ENCODE measurements at places on chromosomes 13 and 19.

GRCh38 chr19:46614114-46614722, 10.7 kb downstream of the PTGIR start:
- DNase-seq: no peak

DNA sequence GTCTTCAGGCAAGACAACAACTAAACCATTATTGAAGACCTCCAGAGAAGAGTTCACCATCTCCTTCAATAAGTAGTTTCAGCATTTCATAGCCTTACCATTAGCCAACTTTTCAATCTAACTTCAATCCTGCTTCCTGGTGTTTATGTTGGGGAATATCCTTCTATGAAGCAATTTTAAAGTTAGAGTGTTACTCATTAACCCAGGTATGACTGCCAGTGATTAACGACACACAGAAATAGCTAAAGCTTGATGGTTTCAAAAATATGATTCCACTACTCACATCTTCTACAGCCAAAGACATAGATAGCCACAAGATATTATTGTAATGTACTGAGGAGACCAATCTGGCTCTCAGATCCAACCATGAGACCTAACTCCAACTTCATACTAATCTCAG, 403.2 kb downstream of the EFNB2 start:
- DNase-seq: no peak

- DNase-seq: peak; percentile 25
These were observed 25.8 kb downstream of the LACC1 start for GRCh38 chr13:43905435-43906031.

GRCh38 chr13:77274126-77274525, 52.8 kb downstream of the MYCBP2 start:
- DNase-seq: no peak

DNA sequence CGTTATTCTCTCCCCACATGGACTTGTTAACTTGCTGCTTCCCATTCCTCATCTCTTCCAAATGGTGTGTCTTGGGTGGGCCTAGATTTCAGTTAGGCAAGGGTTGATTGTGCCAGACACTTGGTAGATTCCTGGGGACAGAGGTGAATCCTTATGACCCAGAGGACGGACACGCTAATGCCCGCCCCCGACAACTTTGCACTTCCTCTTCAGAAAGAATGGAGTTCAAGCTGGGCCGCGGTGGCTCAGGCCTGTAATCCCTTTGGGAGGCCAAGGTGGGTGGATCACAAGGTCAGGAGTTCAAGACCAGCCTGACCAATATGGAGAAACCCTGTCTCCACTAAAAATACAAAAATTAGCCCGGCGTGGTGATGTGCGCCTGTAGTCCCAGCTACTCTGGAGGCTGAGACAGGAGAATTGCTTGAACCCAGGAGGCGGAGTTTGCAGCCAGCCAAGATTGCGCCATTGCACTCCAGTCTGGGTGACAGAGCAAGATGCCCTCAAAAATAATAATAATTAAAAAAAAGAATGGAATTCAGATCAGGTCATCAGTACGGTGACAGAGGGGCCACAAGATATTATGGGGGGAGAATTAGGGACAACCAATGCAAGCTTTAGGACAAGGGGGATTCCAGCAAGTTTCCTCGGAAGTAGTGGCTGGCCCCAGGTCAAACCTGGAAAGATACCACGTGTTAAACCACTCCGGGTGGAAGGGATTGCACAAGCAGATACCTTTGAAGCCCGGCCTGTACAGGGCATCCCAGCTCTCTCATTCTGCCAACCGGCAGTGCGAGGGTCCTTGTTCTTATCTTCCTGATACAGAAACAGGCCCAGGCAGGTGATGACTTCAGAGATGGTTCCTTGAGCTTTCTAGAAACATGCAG, 2.7 kb downstream of the MYO9B start:
- no peak for DNase-seq

DNA sequence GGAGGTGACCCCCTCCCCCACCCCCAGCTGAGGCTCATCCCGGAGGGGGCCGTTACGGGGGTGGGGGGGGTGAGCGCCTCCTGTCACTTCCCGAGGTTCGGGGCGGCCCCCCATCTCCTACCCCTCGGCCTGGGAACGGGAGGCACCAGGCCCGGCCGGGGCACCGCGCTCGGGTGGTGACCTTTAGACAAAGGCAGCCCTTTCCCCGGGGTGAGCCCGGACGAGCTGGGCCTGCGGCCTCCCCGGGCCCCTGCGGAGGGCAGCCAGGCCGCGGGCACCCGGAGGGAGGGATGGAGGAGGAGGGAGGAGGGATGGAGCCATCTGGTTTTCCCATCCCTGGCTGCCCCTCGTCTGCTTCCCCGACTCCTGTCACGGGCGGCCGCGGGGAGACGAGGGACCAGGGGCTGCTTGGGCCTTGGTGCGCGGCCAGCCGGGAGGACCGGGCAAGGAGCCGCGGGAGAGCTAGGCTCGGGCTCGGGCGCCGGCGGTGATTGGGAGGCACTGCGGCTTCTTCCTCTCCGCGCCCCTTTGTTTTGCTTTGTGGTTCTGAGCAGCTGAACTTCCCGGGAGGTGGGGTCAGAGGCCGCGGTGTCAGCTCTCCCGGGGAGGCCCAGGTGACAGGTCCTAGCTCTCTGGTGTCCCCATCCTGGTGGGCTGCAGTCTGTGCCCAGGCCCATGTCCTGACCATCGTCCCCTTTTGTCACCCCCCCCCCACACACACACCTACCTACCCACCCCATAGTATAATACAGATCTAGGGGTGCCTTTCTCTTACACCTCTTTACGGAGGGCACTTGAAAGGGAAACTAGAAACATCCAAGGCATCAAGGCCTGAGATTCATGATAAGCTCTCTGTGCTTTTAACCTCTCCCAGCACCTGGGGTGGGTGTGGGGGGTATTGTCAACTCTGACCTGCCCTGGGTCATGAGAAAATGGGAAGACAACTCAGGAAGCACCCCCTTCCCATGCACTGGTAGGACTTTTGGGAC, 1.3 kb downstream of the BICRA start:
- no peak for DNase-seq

Measured in Panc1 (cell line).